Foreskin keratinocyte (primary cell): ENCODE measurements at places on chromosomes 7 and 10. TPM values are rescaled to one million over a fixed set of nuclear protein-coding genes. Genes with fewer than 3 reads are reported as not detected.

- peak; percentile 97 for DNase-seq
Observed at GRCh38 chr7:134669845-134670373, 23.3 kb downstream of the BPGM start.

DNA sequence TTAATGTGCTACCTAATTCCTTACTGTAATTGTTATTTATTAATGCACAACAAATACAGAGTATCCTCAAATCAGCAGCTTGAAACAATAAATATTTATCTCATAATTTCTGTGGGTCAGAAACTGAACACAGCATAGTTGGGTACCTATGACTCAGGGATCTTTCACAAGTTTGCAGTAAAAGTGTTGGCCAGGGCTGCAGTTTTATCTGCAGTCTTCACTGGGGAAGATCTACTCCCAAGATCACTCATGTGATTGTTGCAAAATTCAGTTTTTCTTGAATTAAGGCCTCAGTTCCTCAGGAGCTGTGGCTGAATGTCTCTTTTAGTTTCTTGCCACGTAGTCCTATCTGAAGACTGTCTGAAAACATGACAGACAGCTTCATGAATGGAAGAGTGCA lies 237.8 kb downstream of the ZWINT start:
- DNase-seq, result no peak

GRCh38 chr7:28671526-28671925 lies 259.2 kb downstream of the CREB5 start:
- DNase-seq, result no peak

DNA sequence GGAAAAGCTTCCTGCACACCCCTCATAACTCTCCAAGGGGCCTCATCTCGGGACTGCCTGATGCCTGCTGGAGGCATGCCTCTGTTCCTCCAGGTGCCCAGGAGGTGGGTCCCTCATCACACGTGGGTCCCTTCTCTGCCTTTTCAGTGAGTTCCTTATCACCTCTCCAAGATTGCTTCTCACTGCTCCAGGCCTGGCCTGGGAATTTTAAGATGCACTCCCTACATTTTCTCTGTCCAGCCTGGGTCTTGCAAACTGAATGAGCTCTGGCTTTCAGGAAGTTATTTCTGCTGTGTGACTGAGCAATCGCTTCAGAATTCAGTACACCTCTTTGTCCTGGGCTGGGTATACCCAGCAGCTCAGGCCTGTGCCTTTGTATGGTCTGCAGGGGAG lies 43.8 kb downstream of the LRRC18 start:
- no peak for DNase-seq

GRCh38 chr7:147804032-147804431 lies 786.5 kb upstream of the C7orf33 start:
- DNase-seq, result no peak

Gene DNA2
- total RNA-seq, result 10.6 and 14.7 TPM in 2 replicates
